NCI-H1105 treated with DMSO at 0.1 percent for 48 hours (cell line): ENCODE measurements at places on chromosomes 3 and 15.
A peak's percentile ranks its signal among the peaks of the same experiment; 100 is the strongest.

GRCh38 chr3:56923526-56924224 is 121.9 kb upstream of the ARHGEF3 start:
- DNase-seq, result no peak

GRCh38 chr15:31774045-31774444 is 256.3 kb upstream of the CHRNA7 start:
- DNase-seq, result no peak

DNA sequence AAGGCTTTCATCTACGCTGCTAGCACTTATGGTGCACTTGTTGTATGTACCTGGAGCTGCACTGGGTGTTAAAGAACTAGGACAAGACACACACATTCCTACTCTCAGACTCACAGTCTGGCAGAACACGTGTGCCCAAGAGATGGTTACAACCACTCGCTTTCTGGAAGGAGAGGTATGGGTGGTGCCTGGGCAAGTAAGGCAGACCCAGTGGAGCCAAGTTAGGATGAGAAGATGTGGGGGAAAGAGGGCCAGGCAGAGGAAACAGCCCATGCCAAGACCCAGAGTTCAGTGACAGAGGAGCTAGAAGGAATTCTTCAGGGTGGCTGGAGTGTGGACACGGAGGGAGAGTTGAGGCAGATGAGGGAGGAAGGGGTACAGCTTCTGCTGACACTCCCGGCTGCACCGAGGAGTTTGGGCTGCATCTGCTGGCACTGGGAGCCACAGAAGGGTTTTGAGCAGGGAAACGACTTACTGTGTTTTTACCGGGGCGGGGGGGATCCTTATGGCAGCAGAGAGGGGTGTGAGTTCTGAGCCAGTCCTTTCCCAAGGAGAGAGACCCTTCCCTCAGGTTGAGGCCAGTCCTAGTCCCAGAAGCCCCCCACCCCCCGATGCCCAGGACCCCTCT is 59.0 kb downstream of the GRIP2 start:
- DNase-seq, result no peak

- DNase-seq, result no peak
Observed at GRCh38 chr3:133505813-133506212, 67.7 kb upstream of the CDV3 start.

- DNase-seq, result no peak
Observed at GRCh38 chr3:166351461-166351860, 514.2 kb upstream of the BCHE start.

- no peak for DNase-seq
Observed at GRCh38 chr15:88845616-88846015, 42.4 kb downstream of the ACAN start.

- no peak for DNase-seq
Observed at GRCh38 chr3:183349421-183350157, 78.8 kb downstream of the MCF2L2 start.

DNA sequence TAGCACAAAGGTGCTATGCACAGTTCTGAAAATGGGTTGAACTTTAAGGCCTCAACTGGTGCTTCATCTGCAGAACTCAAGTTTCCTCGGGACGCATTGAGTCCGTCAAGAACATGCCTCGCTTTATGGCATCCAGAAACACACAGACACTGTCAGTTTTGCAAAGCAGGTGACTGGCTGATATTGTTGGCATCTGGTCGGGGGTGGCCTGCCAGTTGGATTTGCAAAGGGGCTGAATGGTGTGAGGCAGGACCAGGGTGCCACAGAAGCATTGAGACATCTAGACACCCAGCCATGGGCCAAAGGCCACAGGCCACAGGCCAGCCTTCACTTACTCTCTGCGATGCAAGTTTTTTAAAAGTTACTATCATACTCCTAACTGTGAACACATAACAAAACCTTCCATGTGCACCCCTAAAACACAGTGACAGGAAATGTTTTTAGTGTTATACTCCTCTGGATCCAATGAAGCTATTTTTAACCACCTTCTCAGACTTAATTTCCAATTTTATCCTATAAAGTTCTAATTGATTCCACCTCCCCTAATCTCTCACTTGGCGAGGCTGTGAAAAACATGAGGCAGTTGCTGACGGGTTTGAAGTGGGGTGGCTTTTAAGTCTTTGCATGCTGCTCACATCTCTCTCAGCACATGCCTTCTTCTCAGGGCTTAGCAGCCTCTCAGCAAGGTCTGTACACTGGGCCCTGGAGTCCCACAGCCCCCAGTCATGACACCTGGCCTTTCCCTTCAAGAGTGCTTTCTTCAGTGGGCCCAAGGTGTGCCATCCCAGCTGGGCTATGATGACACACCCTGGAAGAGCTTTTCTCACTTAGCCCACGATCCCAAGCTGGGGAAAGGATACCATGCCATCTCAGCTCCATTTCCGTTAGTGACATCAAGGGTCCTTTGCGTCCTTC is 38.5 kb upstream of the DUSP7 start:
- no peak for DNase-seq

GRCh38 chr15:70098153-70098460 is 390 bp upstream of the TLE3 start:
- DNase-seq, result peak; percentile 87

DNA sequence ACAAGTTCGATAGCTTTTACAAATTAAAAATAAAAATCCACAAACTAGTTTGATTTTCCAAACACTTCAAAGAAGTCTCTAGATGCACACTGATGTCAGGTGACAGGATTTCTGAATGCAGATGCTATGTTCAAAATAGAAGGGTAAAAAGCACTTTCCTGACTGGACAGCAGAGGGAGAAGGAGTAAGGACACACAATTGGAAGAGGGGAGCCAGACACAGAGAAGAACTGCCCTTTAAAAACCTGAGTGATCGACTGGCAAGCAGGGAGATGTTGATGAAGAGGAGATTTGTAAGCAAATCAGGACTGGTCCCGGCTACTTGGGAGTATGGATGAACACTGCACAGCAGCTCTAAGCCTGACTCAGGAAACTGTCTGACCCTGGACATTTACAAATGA is 612.8 kb downstream of the MAGI1 start:
- DNase-seq, result no peak

DNA sequence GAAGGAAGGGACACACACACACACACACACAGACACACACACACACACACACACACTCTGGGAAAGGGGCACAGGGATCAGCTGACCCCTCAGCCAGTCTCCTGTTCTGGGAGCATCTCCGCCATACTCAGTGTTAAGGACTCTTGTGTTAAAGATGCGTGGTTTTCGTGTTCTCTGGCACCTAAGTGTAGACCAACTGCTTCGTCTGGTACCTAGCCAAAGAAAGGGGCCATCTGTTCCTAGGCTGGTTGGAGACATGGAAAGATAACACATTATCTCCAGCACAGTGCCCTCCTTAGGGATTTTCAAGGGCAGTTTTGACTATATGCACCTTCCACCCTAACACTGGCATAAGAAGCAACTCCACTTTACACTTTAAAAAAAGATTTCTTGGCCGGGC is 65.1 kb downstream of the EPHB1 start:
- no peak for DNase-seq

DNA sequence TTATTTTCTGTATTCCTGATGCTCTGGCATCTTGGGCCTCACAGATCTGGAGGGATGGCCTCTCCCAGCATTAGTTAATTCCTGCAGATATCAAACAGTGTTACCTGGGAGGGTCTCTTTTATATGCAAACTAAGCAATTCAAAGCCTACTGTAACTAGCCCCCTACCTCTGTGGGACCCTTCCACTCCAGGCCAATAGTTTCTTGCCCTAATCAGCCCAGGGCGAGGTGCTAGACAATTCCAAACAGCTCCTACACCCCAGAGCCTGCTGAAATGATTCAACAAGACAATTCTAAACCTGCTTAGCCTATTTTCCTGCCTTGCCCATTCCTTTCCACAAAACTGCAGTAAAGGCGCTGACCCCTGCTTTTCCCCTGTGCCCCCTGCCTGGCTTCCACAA is 106.6 kb upstream of the IGSF10 start:
- DNase-seq, result no peak

DNA sequence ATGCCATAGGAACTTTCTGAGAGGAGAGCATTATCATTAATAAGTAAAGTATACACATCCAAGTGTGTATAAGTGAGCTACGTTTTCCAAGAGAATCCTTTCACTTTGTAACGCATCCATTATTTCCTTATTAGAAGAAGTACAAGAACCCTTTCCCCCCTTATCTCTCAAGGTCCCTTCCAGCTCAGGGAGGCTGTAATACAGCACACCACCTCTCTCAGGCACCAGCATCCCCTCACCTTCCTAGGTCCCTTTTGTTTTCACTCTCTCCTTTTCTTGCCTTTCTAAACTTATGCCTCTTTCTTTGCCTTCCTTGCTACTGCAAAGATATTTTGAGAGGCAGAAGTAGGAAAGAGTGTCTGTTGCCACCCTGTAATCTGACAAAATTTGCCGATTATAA is 446.0 kb downstream of the GRM7 start:
- no peak for DNase-seq

DNA sequence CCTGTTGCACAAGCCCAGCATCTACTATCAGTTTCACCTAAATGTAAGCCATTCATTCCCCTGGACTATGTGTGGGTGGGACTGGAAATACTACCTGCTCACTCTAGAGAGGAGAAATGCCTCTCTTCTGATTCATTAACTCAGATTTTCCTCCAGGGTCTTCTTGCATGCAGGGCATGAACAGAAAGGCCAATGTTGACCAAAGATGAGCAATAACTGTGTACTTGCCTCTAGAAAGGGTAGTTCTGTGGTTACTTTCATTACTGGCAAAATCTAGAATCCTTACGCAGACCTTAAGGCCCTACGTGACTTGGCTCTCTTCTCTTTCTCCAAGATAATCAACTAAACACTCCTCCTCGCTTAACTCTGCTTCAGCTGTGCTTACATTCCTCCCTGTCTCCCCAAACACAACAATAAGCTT is 81.4 kb upstream of the PSMD6 start:
- DNase-seq, result no peak

GRCh38 chr3:124510290-124510689 is 220.0 kb upstream of the UMPS start:
- DNase-seq, result no peak

DNA sequence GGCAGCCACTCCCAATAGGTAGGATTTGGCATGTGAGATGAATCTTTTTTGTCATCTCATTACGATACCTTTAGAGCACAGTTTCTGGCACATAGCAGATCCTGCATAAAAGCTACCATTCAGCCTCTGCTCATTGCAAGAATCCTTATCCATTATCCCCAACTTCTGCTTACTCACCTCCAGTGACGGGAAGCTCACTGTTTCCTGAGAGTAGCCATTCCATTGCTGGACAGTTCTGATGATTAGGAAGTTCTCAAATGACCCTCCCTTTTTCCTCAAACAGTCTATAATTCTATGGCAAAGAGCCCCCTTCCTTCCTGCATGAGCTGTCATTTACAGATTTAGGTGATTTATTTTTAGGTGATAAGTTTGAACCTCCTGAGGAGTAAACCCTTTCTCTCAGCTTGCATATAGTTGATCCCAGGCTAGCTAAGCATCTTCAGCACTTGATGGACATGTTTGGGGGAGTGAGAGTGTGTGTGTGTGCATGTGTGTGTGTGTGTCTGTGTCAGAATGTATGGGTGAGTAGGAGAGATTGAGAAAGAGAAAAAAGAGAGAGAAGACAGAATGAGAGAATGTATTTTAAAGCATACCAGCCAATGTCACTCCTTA is 109.7 kb downstream of the LSM3 start:
- DNase-seq, result no peak

DNA sequence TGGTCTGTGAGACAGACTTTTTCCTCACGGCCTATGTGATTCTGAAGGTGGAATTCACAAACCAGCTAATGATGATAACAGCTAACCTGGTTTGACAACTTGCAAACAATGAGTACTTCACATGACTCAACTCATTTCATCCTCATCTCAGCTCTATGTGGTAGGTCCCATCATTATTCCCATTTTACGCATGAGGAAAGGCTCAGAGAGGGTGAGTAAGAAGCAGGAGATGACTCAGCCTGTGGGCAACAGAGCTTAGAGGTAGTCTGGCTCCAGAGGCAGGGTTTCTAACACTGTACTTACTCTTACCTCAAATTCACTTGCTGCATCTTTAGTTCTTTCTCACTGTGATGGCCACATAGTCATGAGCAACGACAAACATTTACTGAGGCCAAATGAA is 25.8 kb upstream of the PSMD6 start:
- no peak for DNase-seq

GRCh38 chr3:41649129-41649739 is 312.7 kb downstream of the ULK4 start:
- DNase-seq, result no peak

DNA sequence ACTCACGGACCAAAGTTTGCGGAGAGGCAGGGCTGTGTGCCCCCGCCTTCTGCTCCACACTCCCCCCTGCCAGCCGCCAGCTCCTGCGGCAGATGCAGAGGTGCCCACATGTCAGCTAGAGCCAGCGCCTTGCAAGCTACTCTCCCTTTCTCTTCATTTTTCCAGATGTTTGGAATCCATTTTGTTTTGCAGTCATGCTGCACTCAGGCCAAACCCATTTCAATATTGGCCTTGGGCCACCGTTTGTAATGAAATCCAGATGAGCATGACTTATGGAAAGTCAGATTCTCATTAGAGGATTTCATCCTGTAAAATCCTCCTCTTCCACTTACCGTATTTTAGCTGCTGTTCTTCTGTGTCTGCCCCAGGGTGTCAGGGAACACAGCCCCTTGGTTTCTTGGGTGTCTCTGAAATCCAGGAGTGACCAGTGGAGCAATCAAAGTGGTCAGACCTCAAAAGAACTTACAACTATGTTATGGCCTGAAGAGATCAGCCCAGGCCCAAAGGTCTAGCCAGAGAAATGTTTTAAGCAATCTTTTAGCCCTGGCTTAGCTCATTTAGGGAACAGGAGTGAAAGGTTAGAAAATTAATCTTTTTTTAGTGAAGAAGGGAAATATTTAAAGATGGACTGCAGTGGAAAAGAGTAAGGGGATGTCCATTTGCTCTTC is 65.8 kb downstream of the AAGAB start:
- no peak for DNase-seq

DNA sequence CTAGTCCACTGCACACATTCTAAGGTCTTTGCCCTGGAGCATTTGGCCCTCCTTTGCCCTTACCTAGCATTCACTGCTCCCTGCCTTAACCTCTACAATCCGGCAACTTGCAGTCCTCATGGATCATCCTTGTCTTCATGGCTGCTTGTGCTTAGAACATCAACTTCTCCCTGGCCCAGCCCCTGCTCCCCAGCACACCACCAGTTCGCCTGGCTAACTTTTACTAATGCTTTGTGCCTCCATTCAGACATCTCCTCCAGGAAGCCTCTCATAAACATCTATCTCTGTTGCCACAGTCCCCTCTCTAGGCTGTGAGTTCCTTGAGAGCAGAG is 57.1 kb downstream of the AAGAB start:
- no peak for DNase-seq

GRCh38 chr3:43481375-43481774 is 140.4 kb downstream of the ANO10 start:
- DNase-seq, result no peak

GRCh38 chr3:105077060-105077822 is 289.5 kb upstream of the ALCAM start:
- DNase-seq, result no peak
